Glutamatergic neuron (in vitro differentiated cells): ENCODE measurements at places on chromosomes 13 and 19.

- no peak overlapping the region for H3K4me3 ChIP-seq
- H3K36me3 ChIP-seq, result no peaks in the 10 kb centered on the region
- DNase-seq, result no peak
- no peaks in the 10 kb centered on the region for H3K27me3 ChIP-seq
Measured at GRCh38 chr13:80083081-80083852, 257.7 kb downstream of the SPRY2 start.

DNA sequence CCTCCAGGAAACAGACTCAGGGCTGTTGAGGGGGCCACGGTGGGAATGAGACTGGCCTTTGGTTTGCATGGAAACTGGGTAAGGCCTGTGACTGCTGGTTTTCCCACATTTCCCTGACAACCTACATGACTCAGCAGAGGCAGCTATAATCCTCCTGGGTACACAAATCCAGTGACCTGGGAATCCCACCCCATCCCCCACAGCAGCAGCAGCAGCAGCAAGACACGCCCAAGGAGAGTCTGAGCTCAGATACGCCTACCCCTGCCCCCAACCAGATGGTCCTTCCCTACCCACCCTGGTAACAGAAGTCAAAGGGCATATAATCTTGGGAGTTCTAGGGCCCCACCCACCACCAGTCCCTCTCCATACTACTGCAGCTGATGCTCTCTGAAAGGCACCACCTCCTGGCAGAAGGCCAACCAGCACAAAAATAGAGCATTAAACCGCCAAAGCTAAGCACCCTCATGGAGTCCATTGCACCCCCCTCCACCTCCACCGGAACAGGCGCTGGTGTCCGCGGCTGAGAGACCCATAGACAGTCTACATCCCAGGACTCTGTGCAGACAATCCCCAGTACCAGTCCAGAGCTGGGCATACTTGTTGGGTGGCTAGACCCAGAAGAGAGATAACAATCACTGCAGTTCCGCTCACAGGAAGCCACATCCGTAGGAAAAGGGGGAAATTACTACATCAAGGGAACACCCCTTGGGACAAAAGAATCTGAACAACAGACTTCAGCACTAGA is 237.2 kb upstream of the SPRY2 start:
- no peaks in the 10 kb centered on the region for H3K36me3 ChIP-seq
- H3K27ac ChIP-seq, result peak overlapping the region; percentile 76
- peaks cover 28% of the 10 kb centered on the region for H3K4me1 ChIP-seq
- no peaks in the 10 kb centered on the region for H3K27me3 ChIP-seq

GRCh38 chr13:51988988-51989618 is 22.1 kb downstream of the ATP7B start:
- DNase-seq, result no peak
- H3K4me1 ChIP-seq, result no peaks in the 10 kb centered on the region
- no peak overlapping the region for H3K27ac ChIP-seq
- H3K36me3 ChIP-seq, result peaks cover 10% of the 10 kb centered on the region
- H3K4me3 ChIP-seq, result no peak overlapping the region

DNA sequence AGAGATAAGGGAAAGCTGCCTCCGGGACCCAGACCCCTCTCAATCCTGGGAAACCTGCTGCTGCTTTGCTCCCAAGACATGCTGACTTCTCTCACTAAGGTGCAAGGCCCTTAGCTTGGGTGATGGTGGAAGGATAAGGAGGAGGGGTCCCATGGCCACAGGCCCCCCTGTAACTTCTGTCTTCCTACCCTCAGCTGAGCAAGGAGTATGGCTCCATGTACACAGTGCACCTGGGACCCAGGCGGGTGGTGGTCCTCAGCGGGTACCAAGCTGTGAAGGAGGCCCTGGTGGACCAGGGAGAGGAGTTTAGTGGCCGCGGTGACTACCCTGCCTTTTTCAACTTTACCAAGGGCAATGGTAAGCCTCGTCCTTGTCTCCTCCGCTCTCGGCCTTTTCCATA is 2.0 kb downstream of the CYP2F1 start:
- DNase-seq, result no peak
- H3K4me1 ChIP-seq, result no peaks in the 10 kb centered on the region
- H3K27me3 ChIP-seq, result peaks cover 11% of the 10 kb centered on the region
- H3K4me3 ChIP-seq, result no peak overlapping the region
- no peak overlapping the region for H3K27ac ChIP-seq

GRCh38 chr19:2270157-2270422 is 11.9 kb downstream of the PEAK3 start:
- peaks cover 12% of the 10 kb centered on the region for H3K4me1 ChIP-seq
- peak overlapping the region; percentile 94 for H3K27ac ChIP-seq
- H3K36me3 ChIP-seq, result no peaks in the 10 kb centered on the region

- H3K27me3 ChIP-seq, result peaks cover 2% of the 10 kb centered on the region
- no peak overlapping the region for H3K4me3 ChIP-seq
- peaks cover 26% of the 10 kb centered on the region for H3K36me3 ChIP-seq
- DNase-seq, result no peak
- no peaks in the 10 kb centered on the region for H3K4me1 ChIP-seq
Measured at GRCh38 chr19:6185835-6186834, 50.7 kb downstream of the ACSBG2 start.
